ENCODE measurements at places on chromosomes 13 and 19.

DNA sequence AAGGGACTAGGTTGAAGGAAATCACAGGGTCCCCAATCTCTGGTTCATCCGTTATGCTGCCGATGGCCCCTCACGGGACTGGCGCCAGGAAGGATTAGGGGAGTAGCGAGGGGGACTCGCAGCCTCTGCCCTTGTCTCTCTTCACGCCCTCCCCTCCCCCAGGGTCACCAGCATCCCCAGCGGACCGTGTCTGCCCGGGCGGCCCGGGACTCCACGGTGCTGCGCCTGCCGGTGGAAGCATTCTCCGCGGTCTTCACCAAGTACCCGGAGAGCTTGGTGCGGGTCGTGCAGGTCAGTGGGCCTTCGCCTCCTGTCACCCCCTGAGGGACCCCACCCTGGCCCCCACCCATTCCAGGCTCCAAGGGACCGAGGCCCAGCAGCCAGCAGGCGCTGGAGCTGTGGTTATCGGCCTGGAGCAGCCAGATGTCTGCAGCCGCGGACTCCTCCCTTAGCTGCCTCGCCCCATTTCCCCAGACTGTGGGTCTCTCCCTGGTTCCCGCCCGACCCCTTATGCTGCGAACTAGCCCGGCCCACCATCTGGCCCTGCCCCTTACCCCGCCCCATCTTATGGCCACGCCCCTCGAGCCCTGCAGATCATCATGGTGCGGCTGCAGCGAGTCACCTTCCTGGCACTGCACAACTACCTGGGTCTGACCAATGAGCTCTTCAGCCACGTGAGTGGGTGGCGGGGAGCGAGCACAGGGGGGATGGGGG is 5.4 kb downstream of the PNPLA6 start:
- no peak for DNase-seq

DNA sequence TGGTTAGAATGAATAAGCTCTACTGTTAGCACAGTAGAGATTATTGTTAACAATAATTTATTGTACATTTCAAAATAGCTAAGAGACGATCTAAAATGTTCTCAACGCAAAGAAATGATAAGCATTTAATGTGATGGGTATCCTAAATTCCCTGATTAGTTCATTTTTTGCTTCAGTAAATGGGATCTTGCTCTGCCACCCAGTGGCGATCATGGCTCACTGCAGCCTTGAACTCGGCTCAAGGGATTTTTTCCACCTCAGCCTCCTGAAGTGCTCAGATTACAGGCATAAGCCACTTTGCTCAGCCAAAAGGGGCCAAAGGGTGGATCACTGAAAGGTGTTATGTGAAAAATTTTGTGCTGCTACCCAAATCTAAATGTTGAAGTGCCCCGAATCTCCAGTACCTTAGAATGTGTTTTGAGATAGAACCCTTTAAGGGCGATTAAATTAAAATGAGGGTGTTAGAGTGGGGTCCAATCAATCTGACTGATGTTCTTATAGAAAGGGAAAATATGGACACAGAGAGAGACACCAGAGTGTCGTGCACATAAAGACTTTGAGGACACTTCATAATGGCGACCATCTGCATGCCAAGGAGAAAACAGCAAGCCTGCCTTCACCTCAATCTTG is 31.5 kb upstream of the ZNF766 start:
- DNase-seq: peak; percentile 20

- DNase-seq: no peak
Measured at GRCh38 chr13:31846961-31847752, 107.8 kb downstream of the RXFP2 start.

GRCh38 chr13:23460309-23460708 is 26.8 kb upstream of the SACS start:
- no peak for DNase-seq

DNA sequence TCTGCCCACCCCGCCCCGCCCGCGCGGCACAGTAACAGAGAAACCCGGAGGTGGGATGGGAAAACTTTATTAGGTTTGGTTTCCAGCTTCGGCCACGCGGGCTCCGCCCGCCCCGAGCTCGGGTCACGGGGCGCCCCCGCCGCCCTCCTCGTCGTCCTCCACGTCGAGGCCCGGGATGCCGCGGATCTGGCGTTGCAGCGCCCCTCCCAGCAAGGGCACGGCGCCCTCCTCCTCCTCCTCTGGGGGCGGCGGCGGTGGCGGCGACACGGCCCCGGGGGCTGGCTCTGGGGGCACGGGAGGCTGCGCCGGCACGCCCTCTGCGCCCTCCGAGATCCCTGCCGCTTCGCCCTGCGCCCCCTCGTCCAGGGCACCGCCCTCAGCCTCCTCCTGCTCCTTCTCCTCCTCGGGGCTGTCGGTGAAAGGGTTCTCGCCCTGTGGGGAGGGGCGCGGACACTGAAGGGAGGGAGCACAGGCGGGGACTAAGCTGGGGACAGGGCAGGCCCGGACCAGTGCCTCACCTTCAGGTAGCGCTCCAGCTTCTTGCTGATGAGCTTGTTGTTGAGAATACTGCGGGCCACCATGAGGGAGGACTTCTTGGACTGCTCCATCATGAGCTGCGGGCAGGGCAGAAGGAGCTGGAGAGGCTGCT is 536 bp upstream of the AKAP8 start:
- peak; percentile 20 for DNase-seq

DNA sequence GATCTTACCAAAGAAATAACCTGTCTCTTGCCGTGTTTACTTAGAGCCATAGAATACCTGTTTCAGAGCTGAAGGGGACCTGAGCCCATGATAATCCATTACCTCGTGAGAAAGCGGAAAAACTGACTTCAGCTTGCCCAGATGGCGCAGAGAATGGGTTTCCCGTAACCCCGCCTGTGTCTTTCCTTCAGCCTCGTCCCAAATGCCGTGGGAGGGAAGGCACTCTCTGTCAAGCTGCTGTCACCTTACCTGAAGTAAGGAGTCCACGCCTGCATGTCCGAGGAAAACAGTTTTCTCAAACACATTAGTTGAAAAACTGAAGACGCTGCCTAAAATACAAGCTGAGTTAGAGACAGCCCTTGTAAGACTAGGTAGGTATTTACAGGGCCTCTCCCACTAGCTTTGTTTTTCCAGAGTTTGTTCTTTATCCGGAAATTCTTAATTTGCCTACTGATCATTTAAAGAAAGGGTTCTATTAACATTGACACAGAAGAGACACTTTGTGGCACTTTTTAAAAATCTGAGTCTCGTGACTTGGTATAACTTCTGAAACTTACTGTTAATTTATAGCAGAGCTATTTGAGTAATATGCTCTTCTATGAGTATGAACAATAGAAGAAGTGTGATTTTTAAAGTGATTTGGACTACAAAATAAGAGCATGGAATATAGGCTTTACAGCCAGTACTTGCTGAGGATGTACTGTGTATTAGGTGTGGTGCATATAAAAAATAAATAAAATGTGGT is 1.3 kb upstream of the INTS6 start:
- no peak for DNase-seq

GRCh38 chr19:49590071-49590970 is 661 bp upstream of the PRR12 start:
- peak; percentile 91 for DNase-seq

- DNase-seq: no peak
Measured at GRCh38 chr19:41431426-41432386, 4.5 kb upstream of the B3GNT8 start.

DNA sequence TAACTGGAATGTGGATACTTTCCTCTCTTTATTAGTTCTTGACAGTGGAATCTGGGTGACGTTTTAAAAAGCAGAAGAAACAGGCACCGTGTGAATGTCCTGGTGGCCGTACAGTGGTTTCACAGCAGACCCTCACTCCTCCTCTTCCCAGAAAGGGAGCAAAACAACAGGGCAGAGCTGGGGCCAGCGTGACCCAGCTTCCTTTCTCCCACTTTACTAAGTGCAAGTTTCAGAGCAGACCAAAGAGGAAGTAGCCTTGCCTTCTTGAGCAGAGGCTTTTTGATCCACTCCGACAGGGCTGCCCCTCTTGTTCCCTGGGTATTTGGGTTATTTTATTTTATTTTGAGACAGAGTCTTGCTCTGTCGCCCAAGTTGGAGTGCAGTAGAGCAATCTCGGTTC is 19.6 kb upstream of the C19orf33 start:
- no peak for DNase-seq

DNA sequence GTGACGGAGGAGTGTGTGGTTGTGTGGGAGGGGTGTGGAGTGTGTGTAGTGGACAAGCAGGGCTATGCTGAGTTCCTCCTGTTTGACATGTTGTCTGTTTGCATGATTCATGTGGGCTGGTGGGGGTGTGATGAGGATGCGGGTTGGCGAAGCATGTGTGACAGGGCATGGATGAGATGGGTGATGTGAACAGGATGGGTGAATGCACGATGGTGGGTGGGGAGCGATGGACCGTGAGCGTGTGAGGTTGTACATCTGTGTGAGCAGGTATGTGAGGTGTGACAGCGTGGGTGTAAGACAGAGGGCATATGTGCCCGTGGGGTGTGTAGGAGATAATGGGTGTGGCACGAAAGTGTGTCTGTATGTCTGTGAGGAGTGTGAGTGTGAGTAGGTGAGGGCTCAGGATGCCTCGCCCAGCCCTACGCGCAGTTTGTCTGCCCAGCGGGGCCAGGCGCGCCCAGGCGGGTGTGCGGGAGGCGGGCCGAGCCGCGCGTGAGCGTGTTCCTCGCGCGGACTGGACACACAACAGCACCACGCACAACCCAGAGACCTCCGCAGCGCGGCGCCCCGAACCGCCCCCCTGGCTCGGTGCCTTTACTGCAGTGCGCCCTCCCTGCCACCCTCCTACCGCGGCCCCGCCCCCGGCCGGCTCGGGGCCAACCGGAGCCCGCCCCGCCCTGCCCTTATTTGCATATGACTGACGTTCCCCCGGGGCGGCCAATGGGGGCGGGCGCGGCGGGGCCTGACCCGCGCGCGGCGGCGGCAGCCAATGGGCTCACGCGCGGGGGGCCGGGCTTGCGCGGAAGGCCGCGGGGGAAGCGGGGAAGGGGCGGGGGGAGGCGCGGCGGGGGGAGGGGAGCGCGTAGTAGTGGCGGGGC is 14.4 kb downstream of the CIC start:
- DNase-seq: peak; percentile 56

- DNase-seq: no peak
Measured at GRCh38 chr19:55088543-55089341, 13.1 kb downstream of the EPS8L1 start.

DNA sequence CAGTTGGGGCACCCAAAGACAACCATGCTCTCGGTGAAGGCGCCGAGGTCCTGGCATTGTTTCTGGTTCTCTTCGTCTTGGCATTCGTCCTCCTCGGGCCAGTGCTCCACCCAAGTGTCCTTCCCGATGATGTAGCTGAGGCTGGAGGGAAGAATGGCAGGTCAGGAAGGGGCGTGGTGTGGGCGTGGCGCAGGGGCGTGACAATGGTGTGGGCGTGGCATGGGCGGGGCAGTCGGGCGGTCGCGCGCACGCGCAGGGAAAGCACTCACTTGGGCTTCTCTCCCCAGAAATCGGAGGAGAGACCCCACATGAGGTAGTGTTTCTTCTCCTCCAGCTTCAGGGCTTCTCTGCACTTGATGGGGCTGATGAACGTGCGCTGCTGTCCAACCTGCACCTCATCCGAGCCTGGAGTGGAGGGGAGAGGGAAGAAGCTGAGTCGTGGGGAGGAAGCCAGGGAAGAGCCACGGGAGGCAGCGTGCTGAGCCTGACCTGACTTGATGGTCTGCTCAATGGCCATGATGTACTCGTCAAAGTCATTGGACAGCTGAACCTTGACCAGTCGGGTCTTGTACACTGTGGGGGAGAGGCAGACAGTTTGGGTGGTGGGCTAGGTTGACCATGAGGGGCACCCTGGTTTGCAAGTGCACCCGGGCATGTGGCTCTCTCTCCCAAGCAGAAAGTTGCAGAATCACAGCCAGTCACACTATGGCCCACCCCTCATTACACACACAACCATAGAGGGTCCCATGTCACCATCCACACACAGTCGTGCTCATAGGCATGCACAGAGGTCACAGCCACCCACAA is 8.1 kb upstream of the TNFSF14 start:
- DNase-seq: no peak

GRCh38 chr19:56991912-56992311 is 127.9 kb upstream of the USP29 start:
- DNase-seq: no peak

DNA sequence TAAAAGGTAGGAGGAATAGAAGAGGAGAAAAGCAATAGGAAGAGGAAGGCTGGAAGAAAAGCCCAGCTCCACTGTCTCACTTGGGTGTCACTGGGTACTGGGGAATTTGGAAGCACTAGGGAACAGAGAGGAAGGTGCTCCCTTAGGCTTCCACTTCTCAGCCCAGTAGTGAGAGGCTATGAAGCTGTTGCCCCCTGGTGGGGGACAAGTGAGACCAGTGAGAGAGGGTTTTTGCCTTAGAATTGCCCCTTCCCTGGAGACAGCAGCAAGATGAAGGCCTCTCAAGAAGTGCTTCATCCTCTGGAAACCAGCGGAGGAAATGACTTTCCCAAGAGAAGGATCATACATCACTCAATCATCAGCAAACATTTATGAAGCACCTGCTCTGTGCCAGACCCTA is 4.7 kb upstream of the ZNF606 start:
- no peak for DNase-seq

- DNase-seq: no peak
Measured at GRCh38 chr13:94609196-94609595, 7.5 kb downstream of the GPR180 start.

GRCh38 chr13:95535243-95535642 is 17.3 kb upstream of the CLDN10 start:
- no peak for DNase-seq

DNA sequence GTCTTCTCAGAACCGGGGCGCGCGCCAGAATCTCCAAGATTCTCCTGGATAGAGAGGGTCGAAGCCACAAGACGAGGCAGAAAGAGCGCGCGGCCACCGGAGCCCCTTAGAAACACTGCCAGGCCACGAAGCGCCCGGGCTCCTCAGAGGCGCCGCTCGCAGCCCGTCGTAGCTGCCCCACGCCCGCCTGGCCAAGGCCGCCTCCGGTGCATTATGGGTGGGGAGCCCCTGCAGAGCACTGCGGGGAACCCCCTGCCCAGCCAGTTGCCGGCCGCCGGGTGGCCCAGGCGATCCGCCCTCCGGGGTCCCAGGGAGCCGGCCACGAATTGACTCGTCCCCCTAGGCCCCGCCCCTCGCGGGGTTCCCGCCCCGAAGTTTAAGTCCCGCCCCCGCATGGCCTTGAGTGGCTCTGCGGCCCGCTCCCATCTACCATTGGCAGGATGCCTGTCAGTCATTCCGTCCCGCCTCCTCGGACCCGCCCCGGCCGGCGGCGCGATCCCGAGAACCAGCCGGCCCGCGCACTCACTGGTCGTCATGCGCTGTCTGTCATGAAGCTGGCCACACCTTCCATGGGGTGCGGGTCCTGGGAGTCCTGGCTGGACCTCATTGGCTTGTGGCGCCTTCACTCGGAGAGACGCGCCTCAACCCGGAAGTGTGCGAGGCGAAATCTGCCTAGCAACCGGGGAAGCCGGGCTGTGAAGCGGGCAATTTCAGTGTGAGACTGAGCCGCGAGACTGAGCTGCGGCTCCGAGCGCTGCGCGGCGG is 20.2 kb upstream of the GATAD2A start:
- peak; percentile 98 for DNase-seq

Data from HS-5 (cell line).